Stimulated activated naive CD4-positive, alpha-beta T cell (primary cell): ENCODE measurements at places on chromosomes 7 and 10.

GRCh38 chr10:48418189-48418788, 111.8 kb downstream of the MAPK8 start:
- no peak for DNase-seq

DNA sequence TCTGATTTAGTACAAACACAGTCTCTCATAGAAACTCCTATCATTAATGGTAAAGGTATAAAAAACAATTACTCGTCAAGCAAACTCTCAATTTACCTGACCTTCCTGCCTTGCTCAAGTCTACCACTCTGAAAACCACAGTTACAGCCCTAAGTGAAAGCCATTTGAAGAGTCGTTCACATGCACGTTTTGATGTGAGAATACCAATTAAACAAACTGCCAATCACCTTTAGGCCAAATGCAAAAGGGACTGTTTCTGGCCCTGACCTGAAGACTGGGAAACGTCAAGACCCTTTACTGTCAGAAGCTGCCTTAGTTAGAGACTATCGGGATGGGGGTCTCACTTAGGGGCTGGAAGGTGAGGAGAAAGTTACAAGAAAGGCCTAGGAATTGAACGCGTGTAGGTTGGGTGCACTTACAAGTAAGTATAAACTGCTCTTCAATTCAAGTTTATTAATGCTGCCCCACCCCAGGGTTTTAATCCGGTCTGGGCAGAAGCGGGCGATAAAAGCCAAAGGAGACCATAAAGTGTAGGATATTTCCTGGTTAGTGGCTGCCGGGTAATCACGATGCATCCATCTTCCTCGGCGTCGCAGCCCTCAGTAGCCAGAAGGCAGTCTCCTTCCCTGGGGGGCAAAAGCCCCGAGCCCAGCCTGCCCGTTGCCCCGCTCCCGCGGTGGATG, 935 bp downstream of the TM9SF3 start:
- no peak for DNase-seq

- no peak for DNase-seq
Measured at GRCh38 chr7:74481458-74482196, 27.9 kb downstream of the GTF2IRD1 start.

DNA sequence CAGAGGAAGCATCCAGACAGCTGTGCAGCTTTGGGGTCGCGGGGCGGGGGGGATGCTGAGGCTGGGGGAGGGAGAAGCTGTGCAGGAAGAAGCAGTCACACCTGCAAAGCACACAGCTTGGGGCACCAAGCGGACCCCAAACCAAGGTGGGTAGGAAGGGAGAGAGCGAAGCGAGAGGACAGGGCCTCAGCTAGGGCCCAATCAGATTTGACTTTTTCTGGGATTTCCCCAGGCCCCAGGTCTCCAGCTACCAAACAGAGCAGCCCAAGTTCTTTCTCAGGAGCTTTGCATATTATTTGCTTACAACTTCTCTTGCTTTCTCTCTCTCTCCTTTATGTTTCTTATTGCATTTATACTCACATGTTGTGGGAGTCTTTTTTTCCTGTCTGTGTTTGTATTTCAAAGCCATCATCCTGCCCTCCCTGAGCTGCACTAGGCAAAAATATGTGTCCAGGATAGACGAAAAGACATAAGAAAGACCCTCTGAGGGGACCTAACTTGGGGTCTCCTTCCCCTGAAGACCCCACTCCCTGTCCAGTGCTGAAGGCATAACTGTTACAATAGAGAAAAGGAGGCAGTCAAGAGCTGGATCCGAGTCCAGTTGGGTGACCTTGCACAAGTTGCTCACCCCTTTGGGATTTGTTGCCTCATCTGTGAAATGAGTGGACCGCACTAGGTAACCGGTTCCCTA, 50.6 kb upstream of the SMNDC1 start:
- DNase-seq = no peak

GRCh38 chr10:26269754-26270153, 53.2 kb downstream of the GAD2 start:
- DNase-seq = no peak

GRCh38 chr10:62063795-62064472, 162.4 kb downstream of the ARID5B start:
- DNase-seq = no peak

DNA sequence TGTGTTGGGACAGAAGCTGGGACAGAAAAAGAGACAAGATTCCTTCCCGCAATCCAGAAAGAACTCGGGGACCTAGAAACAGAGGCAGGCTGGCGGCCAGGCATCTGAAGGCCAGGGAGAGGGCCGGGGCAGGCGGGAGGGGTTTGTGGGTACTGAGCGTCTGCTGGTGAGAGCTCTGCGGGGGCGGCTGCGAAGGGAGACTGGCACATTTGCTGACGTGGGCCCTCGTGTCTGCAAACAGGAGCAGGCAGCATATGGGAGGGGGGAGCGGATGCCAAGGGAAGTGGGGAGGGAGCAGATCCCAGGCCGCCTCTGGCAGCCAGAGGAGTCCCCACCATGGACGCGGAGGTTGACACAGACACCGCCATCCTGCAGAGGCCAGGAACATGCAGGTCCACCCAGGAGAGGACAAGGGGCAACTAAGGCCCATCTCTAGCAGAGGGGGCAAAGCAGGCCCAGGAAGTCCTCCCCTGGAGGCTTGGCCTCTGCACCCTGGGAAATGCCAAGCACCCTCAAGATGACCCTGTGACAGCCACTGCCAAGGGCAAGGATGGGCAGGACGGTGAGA, 32.2 kb downstream of the KCNH2 start:
- no peak for DNase-seq

DNA sequence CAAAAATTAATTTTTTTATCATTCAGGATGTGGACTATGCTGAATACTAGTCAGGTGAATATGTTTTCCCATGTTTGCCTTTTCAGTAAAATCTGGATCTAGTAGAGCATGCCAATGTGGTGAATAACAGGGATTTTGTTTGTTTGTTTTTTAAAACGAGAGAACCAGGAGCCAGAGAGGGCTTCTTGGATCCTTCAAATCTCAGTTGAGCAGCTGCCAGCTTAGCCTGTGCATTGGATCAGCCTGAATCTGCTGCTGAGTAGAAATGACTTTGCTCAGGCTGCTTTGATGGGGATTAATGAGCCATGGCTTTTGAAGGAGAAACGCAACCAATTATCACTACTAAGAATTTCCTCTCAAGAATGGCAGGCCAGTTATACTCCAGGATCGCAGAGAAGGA, 493.8 kb downstream of the ARL4A start:
- DNase-seq = no peak

- DNase-seq = no peak
Measured at GRCh38 chr7:101620991-101621390, 8.1 kb downstream of the MYL10 start.

DNA sequence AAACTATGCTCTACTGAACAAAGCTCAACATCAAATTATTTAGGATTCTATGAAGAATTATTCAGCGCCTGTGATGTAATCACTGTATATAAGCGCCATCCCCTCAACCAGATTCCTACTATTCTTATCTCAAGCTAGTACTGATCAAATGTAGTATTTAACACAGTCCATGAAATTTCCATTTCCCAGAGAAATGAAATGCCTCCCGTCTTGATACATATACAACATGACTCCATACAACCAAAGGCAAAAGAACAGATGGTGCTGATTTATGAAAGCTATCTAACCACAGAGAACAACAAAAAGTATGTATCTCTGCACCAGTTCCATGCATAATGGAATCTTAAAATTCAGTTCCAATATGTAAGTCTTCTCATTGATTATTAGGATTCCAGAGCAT, 406.1 kb downstream of the PARD3 start:
- DNase-seq = no peak

- no peak for DNase-seq
Measured at GRCh38 chr7:150826061-150826849, 25.7 kb downstream of the TMEM176A start.

- DNase-seq = no peak
Measured at GRCh38 chr7:133678137-133678814, 425.4 kb downstream of the EXOC4 start.

DNA sequence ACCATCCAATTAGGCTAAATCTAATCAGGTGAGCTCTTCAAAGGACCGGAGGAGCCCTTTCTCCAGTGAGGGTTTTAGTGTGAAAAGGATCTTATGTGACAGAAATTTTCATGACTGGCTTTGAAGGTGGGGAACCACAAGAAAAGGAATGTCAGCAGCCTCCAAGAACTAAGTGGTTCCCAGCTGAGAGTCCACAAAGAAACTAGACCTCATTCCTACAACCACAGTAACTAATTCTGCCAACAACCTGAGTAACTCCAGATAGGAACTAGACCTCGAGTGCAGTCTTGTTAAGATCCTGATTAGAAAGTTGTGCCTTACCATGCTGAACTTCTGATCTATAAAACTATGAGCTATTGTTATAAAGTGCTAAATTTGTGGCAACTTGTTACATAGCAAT, 51.3 kb downstream of the PCLO start:
- DNase-seq = no peak

DNA sequence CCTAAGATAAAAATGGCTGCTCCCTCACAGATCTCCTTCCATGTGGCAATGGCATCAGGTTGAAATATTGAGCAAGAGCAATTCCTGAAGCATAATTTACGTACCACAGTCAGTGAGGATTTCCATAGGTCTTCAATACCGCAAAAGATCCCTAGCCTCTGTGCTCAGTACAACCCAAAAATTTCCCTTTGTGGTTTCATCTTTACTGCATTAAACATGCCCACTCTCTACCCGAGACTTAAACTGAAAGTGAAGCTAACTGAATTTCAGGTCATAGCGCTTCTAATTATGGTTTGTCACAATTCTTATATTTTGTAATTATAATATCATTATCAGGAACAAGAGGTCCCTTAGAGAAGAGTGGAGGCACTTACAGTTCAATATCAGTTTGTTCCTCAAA, 1071.1 kb downstream of the XPNPEP1 start:
- DNase-seq = no peak

GRCh38 chr10:6461961-6462360, 118.1 kb downstream of the PRKCQ start:
- DNase-seq = no peak

- no peak for DNase-seq
Measured at GRCh38 chr10:72981882-72982529, 27.4 kb upstream of the PLA2G12B start.

GRCh38 chr7:31864646-31865045, 177.6 kb downstream of the PPP1R17 start:
- no peak for DNase-seq

DNA sequence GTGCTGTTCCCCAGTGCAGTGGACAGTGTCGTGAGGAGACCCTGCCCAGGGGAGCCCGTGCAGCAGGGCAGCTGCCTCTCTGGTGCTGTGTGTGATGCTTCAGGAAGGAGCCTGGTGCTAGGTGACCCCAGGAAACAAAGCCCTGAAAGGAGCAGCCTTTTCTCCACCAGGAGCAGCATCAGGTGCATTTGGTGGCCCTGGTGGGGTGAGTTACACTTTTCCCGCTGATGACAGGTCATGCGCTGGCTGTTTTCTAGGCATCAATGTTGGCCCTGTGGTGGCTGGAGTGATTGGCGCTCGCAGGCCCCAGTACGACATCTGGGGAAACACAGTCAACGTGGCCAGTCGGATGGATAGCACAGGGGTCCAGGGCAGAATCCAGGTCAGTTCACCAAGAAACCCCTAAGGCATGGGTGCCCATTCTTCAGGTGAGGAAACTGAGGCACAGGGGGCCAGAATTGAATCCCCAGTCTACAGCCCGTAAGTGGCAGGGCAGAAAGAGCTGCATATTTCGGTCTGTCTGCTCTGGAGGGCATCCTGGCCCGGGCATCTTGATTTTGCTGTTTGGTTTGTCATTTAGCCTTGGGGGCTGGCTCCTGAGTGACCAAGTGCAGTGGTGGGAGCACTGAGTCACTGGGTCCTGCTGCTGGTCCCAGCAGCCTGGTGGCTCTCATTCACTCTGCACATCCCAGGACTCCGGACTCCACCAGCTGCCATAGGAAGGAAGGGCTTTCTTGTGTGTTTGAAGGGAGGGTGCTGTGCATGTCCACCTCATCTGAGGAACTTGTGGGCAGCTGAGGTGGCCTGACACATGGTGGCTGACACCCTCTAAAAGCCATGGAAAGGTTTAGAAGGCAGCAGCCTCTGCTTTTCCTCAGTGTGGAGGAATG, 136.3 kb downstream of the ADCY1 start:
- DNase-seq = no peak

GRCh38 chr7:41207141-41207540, 495.7 kb downstream of the INHBA start:
- DNase-seq = no peak
